ENCODE measurements at places on chromosomes 11 and 22. TPM values are rescaled to one million over a fixed set of nuclear protein-coding genes. Genes with fewer than 3 reads are reported as not detected.

DNA sequence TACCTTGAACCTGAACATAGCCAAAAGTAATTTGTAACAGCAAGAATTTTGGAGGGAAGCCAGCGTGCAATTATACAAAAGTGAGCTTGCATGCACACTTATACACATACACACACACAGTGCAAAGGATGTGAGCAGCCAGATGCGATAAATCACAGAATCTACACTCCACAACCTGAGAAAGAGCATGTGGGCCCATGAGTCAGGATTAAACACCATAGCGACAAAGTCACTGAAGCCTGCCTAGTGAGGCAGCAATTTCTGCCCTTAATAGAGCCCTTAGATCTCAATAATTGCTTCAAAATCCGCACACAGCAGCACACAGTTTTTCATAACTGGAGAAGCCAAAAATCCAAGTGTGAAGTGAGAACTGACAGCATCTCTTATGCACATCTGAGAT, 42.6 kb upstream of the TEAD1 start:
- DNase-seq, result no peak

DNA sequence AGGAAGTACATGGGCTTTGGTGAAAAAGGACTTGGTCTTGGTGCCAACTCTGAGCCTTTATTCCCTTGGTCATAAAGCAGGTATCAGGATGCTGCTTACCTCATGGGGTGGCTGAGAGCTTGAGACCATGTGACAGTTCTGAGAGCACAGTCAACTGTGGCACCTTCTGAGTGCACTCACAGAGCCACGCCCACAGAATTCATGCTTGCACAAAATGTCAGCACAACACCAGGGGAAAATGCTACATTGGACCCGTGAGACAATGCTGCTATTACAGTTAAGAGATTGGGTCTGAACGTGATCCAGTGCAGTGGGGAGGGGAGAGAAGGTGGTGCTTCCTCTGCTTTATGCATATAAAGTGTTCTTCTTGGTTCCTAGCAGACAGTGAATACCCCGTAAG, 79.5 kb upstream of the SPON1 start:
- DNase-seq, result no peak

DNA sequence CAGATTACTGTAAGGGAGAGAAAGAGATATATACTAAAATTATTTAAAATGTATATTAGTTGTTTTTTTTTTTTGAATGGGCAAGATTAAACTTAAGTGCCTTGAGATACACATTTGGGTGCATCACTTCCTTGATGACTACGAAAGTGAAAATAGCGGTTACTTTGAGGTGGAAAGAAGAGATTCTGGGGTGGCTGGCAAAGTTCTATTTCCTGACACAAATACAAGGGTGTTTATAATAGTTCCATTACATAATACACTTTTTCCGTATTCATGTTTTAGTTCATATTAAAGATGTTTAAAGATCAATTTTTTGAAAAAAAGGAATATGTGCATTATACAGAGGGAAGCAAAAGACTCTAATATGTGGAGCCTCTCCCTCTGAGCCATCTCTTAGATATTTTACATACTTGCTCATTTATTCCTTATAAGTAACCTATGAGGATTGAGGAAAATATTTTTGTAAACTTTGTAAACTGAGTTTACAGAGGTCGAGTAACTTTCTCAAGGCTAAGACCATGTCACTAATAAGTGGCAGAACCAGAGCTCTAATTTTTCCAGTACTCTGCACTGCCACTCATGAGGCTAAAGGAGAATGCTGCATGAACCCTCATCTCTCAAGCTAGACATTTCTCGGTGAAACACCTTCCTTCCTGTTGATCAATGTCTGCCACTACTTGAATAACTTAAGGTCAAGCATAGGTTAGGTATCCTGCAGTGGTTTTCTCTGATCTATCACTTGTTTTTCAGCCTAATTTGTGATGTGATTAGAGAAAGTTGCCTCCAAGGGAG, 58.6 kb downstream of the DDIAS start:
- no peak for DNase-seq

- no peak for DNase-seq
Observed at GRCh38 chr22:29458551-29458950, 20.2 kb downstream of the RFPL1 start.

- DNase-seq, result no peak
Observed at GRCh38 chr11:20046416-20046815, 113.9 kb downstream of the DBX1 start.

- DNase-seq, result no peak
Observed at GRCh38 chr11:87331273-87331672, 293.5 kb downstream of the TMEM135 start.

- no peak for DNase-seq
Observed at GRCh38 chr11:73400293-73400692, 24.1 kb downstream of the RELT start.

GRCh38 chr11:61885166-61885778, 6.1 kb downstream of the FADS3 start:
- no peak for DNase-seq

DNA sequence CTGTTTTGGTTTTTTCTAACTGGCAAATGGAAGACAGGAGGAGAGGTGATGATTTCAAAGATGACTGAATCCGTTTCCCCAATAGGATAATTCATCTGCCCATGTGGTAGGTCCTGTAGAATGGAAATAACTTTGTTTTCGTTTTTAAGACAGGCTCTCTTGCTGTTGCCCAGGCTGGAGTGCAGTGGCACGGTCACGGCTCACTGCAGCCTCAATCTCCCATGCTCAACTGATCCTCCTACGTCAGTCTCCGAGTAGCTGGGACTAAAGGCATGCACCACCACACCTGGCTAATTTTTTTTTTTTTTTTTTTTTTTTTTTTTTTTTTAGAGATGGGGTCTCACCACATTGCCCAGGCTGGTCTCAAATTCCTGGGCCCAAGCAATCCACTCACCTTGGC, 77.4 kb upstream of the BIRC3 start:
- no peak for DNase-seq

DNA sequence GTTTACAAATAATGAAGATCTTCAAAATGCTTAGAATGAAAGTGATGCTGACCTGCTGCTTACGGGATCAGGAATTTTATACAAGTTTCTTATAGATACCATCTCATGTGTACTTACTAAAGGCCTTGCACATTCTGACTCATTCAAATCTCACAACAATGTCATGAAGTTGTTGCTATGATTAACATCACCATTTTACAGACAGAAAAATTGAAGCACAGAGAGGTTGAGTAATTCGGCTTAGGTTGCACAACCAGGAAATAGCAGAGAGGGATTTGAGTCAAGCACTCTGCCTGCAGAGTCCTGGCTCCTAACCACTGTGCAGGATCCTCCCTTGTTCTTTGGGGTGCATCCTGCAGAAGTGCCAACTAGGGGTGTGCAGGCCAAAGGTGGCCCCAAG, 471.9 kb downstream of the MIAT start:
- no peak for DNase-seq

DNA sequence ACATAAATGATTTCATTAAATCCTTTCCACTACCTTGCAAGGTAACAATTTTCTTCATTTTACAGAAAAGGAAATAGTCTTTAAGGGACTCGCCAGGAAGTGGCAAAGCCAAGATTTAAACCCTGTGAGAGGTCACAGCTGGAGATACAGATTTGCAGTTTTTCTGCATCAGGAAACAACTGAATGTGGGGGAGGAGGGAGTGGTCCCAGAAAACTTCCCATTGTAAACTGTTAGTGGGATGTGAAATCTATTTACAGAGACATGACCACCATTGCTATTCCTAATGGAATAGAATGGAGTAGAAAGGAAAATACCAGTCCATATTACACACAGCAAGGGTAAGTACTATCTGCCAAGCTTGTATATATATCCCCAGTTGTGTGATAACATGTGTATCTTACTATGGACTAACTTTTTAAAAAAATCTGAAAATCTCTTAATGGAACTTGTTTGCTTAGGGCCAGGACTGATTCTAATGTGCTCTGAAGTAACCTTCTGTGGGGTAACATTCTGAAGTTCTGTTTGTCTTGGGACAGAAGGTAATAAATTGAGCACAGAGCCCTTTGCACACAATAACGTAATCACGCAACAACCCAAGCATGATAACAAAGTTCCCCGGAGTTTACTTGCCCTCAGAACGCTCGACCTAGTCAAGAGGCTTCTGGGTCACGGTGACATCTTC, 10.9 kb upstream of the TSKU start:
- DNase-seq, result no peak

DNA sequence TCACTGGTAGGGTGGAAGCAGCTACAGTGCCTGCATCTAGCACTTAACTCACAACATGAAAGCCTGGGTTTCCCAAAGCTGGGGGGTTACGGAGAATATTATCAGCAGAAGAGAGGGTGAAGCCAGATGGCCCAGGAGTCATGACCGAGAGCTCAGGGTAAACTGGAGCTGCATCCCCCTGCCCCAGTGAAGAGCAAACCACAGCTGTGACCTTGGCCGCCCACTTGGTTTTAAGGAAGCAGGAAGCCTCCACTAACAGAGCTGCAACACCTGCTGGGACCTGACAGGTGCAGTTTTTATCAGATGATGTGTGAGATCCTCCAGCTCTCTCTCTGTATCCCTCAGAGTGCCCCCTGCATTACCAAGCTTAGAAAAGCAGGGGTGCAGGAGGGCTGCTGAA, 20.9 kb downstream of the TCP11L1 start:
- DNase-seq, result no peak

DNA sequence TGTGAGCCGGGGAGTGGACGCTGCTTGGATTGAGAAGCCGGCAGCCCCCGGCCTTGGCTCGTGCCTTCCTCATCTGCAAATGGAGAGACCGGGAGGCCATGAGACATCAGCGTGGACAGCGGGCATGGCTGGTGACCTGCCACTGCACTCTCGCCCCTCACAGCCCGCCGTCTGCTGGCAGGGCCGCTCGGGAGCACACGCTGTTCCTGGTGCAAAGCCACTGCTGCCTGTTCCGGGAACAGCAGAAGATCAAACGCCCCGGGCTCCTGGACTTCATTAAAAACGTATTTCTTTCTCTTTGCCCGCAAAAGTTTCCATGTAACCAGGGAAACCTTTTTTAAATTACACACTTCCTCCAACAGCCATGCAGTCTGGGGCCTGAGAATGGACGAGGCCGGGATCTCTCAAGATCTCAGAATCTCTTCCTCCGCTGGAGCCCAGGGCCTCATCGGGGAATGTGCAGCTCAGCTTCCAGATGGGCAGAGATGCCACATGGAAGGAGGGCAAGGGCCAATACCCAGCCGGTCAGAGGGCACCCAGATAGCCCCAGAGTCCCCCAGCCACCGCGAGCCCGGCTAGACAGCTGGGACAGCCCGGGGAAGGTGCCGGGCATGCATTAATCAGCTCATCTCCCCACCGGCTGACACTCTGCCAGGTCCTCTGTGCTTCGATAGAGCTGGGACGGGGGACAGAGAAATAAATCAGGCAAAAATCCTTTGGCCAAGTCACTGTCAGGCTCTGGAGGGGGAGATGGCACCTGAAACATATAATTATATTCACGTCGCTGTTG, 62.8 kb upstream of the PRR5 start:
- DNase-seq, result no peak

DNA sequence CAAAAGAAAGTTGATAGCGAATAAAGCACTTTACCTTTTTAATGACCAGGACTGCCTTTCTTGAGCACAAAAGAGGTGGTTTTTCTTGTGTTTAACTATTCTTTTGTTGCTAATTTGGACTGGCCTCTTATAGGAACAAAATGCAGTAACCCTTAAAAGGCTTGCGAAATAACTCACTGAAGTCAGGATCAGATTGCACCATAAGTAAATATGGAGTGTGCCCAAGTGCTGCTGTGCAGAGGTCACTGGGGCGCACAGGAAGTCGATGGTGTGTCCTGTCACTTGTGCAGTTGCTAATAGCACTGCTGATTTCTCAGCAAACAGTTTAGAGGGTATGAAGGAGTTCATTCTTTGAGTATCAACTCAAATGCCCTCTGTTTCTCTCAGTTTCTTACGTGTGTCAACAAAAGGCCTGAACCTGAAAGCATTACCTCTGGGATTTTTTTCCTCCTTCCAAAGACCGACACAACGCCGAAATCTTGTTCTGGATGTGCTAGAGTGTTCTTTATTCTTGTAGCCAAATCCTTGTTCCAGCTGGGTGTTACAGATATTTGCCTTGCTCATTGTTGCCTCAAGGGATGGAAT, 71.3 kb downstream of the ATXN10 start:
- DNase-seq, result no peak

DNA sequence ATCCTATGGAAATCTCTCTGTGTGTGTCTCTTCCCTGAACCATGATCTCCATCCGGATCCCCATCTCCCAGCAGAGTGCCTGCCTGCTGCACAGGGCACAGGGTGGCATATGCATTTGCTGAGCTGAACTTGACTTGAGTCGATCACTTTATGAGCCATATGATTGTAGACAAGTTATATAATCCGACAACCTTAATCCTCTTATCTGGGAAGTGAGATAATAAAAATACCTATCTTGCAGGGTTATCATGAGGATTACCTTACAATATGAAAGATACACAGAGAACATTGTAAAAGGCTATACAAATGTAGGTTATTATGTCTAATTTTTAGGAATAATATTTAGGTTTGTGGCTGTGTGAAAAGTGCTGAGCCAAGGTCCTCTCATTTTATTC, 124.5 kb downstream of the ST3GAL4 start:
- no peak for DNase-seq

GRCh38 chr11:75938543-75938942, 123.5 kb downstream of the UVRAG start:
- no peak for DNase-seq

DNA sequence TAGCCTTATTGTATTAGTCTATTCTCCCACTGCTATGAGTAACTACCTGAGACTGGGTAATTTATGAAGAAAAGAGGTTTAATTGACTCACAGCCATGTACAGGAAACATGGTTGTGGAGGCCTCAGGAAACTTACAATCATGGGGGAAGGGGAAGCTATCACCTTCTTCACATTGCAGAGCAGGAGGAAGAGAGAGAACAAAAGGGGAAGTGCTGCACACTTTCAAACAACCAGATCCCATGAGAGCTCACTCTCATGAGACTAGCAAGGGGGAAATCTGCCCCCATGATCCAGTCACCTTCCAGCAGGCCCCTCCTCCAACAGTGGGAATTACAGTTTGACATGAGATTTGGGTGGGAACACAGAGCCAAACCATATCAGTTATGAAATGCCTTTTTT, 179.4 kb downstream of the ARHGAP42 start:
- DNase-seq, result no peak

GRCh38 chr22:22074634-22075381, 92.2 kb upstream of the TOP3B start:
- DNase-seq, result peak; percentile 23

DNA sequence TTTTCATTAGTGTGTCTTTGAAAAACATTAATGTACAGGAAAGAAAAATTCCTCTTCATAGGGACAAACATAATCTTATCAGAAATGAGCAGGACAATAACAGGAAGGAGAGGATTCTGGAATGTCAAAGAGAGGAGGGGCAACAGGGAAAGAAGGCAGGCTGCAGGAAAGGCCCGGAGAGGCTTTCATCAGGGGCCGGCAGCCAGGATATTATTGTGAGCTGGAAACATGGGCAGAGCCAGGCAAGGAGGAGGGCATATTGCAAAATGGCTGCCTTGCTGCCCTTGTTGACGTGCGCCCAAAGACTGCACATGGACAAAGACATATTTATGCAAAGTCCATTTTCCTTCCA, 433.7 kb downstream of the ETS1 start:
- DNase-seq, result no peak

Gene DMC1
- total RNA-seq, result 0.75 TPM

Gene OR4A47
- total RNA-seq, result not detected
